Naive thymus-derived CD4-positive, alpha-beta T cell (primary cell): ENCODE measurements at places on chromosomes 7 and 10.

GRCh38 chr7:333393-333764 lies 43.4 kb downstream of the FOXL3 start:
- no peak overlapping the region for H3K27ac ChIP-seq
- no peaks in the 10 kb centered on the region for H3K27me3 ChIP-seq
- H3K4me3 ChIP-seq = no peak overlapping the region
- H3K36me3 ChIP-seq = no peaks in the 10 kb centered on the region
- DNase-seq = no peak

GRCh38 chr10:68955355-68955831 lies 577 bp upstream of the DDX21 start:
- peak; percentile 36 for DNase-seq
- H3K4me1 ChIP-seq = peaks cover 7% of the 10 kb centered on the region
- H3K27ac ChIP-seq = peak overlapping the region; percentile 97
- H3K27me3 ChIP-seq = no peaks in the 10 kb centered on the region

- H3K4me3 ChIP-seq = no peak overlapping the region
- peaks cover 6% of the 10 kb centered on the region for H3K4me1 ChIP-seq
- no peaks in the 10 kb centered on the region for H3K27me3 ChIP-seq
- DNase-seq = no peak
These were observed 3.5 kb downstream of the ASB13 start for GRCh38 chr10:5662708-5663579.

GRCh38 chr7:2843711-2844152 lies 376 bp downstream of the GNA12 start:
- peaks cover 12% of the 10 kb centered on the region for H3K4me1 ChIP-seq
- H3K36me3 ChIP-seq = no peaks in the 10 kb centered on the region
- H3K27ac ChIP-seq = peak overlapping the region; percentile 59

DNA sequence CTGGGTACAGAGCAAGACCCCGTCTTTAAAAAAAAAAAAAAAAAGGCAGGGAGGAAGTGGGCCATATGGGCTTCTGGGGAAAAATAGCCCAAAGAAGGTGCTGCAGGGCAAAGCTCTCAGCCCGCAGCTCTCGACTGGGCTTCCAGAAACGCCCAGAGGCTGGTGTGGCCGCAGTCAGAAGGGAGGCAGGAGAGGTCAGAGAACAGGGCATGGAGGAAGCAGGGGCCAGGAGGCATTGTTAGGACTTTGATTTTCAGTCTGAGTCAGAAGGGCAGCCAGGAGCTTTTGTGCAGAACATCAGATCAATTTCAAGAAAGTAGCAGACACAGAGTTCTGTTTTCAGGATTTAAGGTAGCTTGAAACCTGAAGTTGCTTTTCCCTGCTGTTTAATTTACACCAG lies 35.3 kb upstream of the CYTH3 start:
- no peaks in the 10 kb centered on the region for H3K27me3 ChIP-seq
- no peak overlapping the region for H3K27ac ChIP-seq
- no peak overlapping the region for H3K4me3 ChIP-seq

GRCh38 chr7:26857506-26858240 lies 6.7 kb downstream of the SKAP2 start:
- no peaks in the 10 kb centered on the region for H3K4me1 ChIP-seq
- DNase-seq = peak; percentile 4
- peaks cover 28% of the 10 kb centered on the region for H3K27me3 ChIP-seq
- no peak overlapping the region for H3K4me3 ChIP-seq

GRCh38 chr10:61621605-61622051 lies 41.1 kb upstream of the CABCOCO1 start:
- H3K27me3 ChIP-seq = no peaks in the 10 kb centered on the region
- no peak overlapping the region for H3K4me3 ChIP-seq
- H3K4me1 ChIP-seq = no peaks in the 10 kb centered on the region
- no peak for DNase-seq
- no peaks in the 10 kb centered on the region for H3K36me3 ChIP-seq

- no peak for DNase-seq
- H3K4me3 ChIP-seq = no peak overlapping the region
- no peaks in the 10 kb centered on the region for H3K36me3 ChIP-seq
- no peak overlapping the region for H3K27ac ChIP-seq
- no peaks in the 10 kb centered on the region for H3K27me3 ChIP-seq
- H3K4me1 ChIP-seq = no peaks in the 10 kb centered on the region
These were observed 542.4 kb upstream of the DPP6 start for GRCh38 chr7:153509768-153510167.

DNA sequence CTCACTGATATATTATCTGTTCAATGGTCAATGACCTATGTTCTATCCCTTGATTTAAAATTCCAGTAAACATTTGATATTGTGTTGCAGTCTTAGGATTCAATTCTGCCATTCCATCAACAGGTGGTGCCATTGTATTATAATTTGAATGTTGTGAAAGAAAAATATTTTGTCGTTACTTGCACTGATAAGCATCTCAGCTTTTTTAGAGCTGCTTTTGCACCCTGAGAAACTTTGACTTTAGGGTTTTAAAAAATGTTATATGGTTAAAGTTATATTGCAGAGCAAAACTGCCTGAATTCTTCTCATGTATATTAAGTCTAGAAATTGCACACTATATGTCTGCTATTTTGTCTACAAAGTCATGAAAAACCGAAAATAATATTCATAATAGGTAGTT lies 18.8 kb upstream of the MINDY3 start:
- H3K36me3 ChIP-seq = no peaks in the 10 kb centered on the region
- no peaks in the 10 kb centered on the region for H3K4me1 ChIP-seq
- DNase-seq = peak; percentile 34
- H3K27ac ChIP-seq = no peak overlapping the region

DNA sequence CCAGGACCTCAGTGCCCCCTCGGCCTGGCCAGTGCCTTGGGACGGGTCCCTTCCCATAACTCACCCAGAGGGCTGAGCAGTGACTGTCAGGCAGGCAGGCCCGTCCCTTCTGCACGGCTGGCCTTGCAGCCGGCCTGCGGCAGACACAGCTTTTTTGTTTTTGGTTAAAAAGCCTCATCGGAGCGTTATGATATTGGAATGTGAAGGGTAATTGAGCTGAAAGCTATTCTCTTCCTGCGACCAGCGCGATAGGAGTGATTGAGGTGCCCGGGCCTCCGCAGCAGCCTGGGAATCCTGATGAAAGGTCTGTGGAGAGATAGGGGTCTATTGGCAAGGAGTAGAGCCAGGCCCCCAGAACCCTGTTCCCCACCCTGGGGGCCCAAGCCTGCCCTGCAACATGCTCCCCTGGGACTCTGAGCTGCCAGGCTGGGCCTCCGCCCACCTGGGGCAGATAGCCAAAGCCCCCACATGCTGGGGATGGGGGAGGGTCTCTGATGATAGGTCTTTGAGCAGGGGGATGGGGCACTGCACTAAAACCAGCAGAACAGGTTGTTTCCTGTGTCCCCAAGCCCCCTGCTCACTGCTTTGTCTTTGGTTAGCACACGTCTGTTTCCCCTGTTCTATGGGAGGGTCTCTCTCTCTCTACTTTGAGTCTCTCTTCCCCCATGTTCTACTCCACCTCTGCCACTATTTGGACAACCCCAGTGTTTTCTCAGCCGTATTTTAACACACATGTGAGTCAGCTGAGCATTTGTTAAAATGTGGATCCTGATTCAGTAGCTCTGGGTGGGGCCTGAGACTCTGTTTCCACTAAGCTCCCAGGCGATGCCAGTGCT lies 131.9 kb downstream of the CDH23 start:
- H3K27ac ChIP-seq = no peak overlapping the region
- DNase-seq = no peak
- no peaks in the 10 kb centered on the region for H3K27me3 ChIP-seq
- no peaks in the 10 kb centered on the region for H3K4me1 ChIP-seq
- H3K4me3 ChIP-seq = no peak overlapping the region

GRCh38 chr10:126964190-126964589 lies 59.0 kb downstream of the DOCK1 start:
- no peak for DNase-seq
- no peaks in the 10 kb centered on the region for H3K36me3 ChIP-seq
- H3K4me3 ChIP-seq = no peak overlapping the region
- H3K27me3 ChIP-seq = no peaks in the 10 kb centered on the region

- H3K36me3 ChIP-seq = no peaks in the 10 kb centered on the region
- H3K4me1 ChIP-seq = no peaks in the 10 kb centered on the region
- no peak overlapping the region for H3K27ac ChIP-seq
- no peaks in the 10 kb centered on the region for H3K27me3 ChIP-seq
These were observed 487.7 kb downstream of the TYW1 start for GRCh38 chr7:67484244-67484751.

DNA sequence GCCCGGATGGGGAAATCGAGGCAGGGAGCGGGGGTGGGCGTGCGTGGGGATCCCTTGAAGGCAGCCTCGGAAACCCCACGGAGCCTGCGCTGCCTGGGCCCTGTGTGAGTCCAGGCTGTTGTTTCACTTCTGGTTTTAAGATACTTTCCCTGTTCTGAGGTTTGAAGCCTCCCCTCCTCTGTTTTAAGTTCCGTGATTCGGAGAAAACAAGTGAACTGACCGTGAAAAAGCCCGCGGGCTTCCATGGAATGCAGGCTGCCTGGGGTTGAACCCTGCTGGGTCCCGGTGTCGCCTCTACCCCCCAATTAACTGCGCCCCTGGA lies 401 bp downstream of the LRRC27 start:
- peaks cover 11% of the 10 kb centered on the region for H3K4me1 ChIP-seq
- no peaks in the 10 kb centered on the region for H3K27me3 ChIP-seq
- no peaks in the 10 kb centered on the region for H3K36me3 ChIP-seq
- DNase-seq = no peak
- H3K4me3 ChIP-seq = peak overlapping the region; percentile 77

GRCh38 chr7:112350585-112350984 lies 99.7 kb upstream of the IFRD1 start:
- H3K4me1 ChIP-seq = no peaks in the 10 kb centered on the region
- DNase-seq = no peak
- H3K36me3 ChIP-seq = no peaks in the 10 kb centered on the region
- H3K4me3 ChIP-seq = no peak overlapping the region
- H3K27ac ChIP-seq = no peak overlapping the region
